Activated CD8-positive, alpha-beta T cell treated with anti-CD3 and anti-CD28 coated beads for 36 hours (primary cell): ENCODE measurements at places on chromosomes 7 and 10. TPM values are rescaled to one million over a fixed set of nuclear protein-coding genes. Genes with fewer than 3 reads are reported as not detected.
A peak's percentile ranks its signal among the peaks of the same experiment; 100 is the strongest.

- H3K27me3 ChIP-seq, result no peaks in the 10 kb centered on the region
- no peak for DNase-seq
- H3K4me3 ChIP-seq, result no peak overlapping the region
These were observed 15.1 kb upstream of the AOAH start for GRCh38 chr7:36739351-36739750.

- no peaks in the 10 kb centered on the region for H3K36me3 ChIP-seq
- no peak overlapping the region for H3K27ac ChIP-seq
- no peak for DNase-seq
- H3K4me1 ChIP-seq, result no peaks in the 10 kb centered on the region
- no peaks in the 10 kb centered on the region for H3K27me3 ChIP-seq
- H3K4me3 ChIP-seq, result no peak overlapping the region
These were observed 76.5 kb upstream of the DDC start for GRCh38 chr7:50641442-50642405.

- H3K4me3 ChIP-seq, result no peak overlapping the region
- no peaks in the 10 kb centered on the region for H3K36me3 ChIP-seq
- no peak for DNase-seq
- no peaks in the 10 kb centered on the region for H3K27me3 ChIP-seq
These were observed 78.2 kb downstream of the NT5C2 start for GRCh38 chr10:103114876-103115275.

DNA sequence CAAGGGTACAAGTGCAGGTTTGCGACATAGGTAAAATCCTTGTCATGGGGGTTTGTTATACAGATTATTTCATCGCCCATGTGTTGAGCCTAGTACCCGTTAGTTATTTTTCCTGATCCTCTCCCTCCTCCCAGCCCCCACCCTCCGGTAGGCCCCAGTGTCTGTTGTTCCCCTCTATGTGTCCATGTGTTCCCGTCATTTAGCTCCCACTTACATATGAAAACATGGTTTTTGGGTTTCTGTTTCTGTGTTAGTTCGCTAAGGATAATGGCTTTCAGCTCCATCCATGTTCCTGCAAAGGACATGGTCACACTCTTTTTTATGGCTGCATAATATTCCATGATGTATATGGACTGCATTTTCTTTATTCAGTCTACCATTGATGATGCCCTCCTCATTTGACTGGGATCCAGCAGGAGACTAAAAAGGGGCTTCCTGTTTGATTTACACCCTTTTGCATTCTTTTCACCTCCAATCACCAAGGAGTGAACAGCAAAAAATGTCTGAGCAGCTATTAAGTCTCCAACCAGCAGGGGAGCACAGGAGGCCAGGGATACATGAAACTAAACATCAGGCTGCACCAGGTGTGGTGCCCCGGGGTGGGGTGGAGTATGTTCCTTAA lies 188.2 kb downstream of the SKIDA1 start:
- H3K27me3 ChIP-seq, result peaks cover 5% of the 10 kb centered on the region
- no peaks in the 10 kb centered on the region for H3K36me3 ChIP-seq

DNA sequence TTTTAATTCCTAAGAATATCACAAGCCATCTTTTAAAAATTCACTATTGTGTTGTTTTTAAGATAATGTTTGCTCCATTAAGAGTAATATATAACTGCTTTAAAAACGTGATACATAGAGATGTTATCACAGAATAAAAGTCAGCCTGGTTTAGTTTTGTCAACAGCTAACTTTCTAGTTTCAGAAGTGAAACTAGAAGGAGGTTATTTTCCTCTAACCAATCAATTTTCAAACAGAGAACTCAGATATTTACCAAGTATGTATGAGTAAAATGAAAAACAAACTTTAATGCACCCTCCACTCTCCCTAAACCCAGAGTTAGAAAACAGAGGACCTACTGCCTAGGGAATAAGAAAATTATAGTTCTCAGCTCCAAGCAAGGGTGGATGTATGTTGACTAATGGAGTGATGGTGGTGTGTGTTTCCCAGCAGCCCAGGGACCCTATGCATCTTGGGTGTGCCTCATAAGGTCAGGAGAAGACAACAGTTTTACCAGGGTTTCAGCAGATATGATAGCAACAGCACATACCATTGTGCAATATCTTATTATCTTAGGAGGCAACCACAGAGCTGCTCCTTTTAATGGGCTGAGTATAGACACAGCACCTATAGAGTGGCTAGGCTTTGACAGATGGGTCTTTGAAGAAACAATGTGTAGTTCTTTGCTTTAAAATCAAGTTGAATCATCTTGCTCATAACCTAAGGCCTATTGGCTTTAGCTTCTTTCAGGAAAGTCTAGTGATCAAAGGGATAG lies 58.4 kb downstream of the PTPRZ1 start:
- no peak overlapping the region for H3K27ac ChIP-seq
- H3K36me3 ChIP-seq, result no peaks in the 10 kb centered on the region
- no peaks in the 10 kb centered on the region for H3K27me3 ChIP-seq
- no peaks in the 10 kb centered on the region for H3K4me1 ChIP-seq
- H3K4me3 ChIP-seq, result no peak overlapping the region

DNA sequence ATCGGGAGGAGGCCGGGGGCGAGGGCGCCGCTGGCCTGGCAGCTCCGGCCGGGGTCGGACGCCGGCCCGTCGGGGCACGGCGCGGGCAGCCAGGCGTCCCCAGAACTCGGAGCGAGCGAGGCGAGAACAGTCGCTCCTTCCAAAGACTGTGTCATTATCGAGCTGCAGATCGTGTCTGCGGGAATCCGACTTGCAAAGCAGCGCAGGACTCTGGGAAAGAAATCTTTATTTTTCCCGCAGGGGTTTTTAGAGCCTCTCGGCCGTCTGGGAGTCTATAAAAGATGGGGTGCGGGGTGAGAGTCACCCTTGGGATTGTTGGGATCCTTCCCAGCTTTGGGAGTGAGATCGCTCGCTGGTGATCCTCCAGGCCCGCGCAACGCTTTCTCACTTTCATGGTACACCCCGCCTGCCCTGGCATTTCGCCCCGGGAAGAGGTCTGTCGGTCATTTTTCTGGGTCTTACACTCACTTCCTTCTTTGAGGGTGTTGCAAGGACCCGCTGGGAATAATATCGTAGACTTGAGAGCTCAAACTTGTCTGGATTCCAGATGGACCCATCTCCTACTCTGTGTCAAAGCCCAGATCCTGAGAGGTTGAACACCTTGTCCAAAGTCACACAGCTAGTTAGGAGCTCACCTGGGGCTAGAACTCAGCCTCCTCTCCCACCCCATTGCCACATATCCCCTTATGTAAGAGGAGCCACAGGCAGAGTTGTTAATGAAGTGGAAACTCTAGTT lies 1.0 kb downstream of the UBTD1 start:
- H3K4me1 ChIP-seq, result peaks cover 23% of the 10 kb centered on the region
- peak overlapping the region; percentile 56 for H3K4me3 ChIP-seq
- H3K27me3 ChIP-seq, result peaks cover 30% of the 10 kb centered on the region
- no peak overlapping the region for H3K27ac ChIP-seq
- DNase-seq, result no peak

Gene PNLIPRP3
- not detected for total RNA-seq

Gene TUBAL3
- total RNA-seq, result not detected

Gene FGF8
- not detected for total RNA-seq

Gene UNCX
- total RNA-seq, result not detected
